ENCODE measurements at places on chromosomes 1 and 21. TPM values are rescaled to one million over a fixed set of nuclear protein-coding genes. Genes with fewer than 3 reads are reported as not detected.

The SHCBP1L gene
- not detected for total RNA-seq

The FCMR gene
- total RNA-seq, result 146 TPM

The EFNA3 gene
- 1.7 TPM for total RNA-seq

The FAM78B gene
- 0.64 TPM for total RNA-seq

The LIPI gene
- not detected for total RNA-seq

The LRRC38 gene
- not detected for total RNA-seq

The CELA2B gene
- total RNA-seq, result not detected

DNA sequence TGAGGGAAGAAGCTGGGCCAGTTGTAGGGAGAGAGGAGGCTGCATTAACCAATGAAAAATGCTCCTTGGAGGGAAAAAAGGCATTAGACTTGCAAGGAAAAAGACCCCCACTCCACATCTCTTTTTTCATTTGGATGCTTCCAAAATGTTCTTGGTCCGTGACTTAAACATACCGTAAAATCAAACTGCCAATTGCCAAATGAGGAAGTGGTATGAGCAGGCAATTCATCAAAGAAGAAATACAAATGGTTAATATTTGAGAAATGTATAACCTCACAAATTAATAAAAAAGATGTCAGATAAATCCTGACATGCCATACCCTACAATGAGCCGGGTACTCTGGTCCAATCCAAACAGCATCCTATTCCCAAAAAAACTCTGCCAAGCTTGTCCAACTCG is 30.6 kb downstream of the KANK4 start:
- no peak for DNase-seq

DNA sequence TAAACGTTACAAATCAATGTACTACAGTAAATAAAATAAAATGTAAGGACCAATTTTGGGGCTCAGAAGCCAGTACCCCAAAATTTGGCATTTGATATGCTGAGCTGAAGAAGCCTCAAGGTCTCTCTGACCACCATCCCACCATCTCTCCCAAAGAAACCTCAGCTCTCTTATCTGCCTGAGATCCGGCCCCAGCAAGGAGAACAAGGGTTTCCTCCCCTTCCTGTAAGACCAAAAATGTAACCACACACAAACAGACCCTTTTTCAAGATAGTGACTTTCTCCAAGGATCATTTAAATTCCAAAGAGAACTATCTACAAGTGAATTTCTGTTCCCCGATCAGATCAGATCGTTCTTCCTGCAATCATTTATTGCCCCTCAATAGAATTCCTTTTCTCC is 68.1 kb upstream of the SLC45A1 start:
- DNase-seq, result no peak

DNA sequence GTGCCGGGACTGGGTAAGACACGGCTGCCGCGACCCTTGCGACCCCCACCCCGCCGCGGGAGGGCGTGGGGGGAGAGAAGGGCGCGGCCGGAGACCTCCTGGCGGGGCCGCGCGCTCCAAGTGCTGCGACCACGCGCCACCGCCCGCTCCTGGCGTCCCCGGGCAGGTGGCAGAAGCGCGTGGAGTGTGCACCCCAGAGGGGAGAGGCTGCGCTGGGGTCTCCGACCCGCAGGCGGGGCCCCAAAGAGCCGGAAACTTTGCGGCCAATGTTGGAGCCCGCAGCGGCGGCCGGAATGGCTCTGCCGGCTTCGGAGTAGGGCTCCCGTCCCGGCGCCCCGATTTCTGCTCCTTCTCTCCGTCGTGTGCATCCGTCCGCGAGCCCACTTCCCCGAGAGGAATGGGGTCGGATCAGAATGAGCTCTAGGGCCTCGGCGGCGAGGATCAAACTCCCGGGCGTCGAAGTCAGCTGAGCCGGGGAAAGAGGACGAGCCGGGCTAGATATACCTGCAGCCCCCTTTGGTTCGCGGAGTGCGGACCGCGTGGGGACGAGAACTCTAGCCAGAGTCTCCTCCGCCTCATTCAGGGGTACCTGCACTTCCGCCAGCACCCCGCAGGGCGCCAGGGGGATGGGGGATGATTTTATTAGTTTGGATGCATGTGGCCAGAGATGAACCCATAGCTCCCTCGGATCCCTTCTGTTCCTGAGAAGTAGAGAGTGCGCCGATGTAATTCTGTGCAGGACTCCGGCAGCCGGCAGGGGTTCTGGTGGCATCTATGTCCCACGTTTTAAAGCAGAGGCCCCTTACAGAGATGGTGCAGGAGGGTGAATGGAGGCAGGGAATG is 751 bp downstream of the STUM start:
- peak; percentile 29 for DNase-seq

GRCh38 chr1:21909286-21909759 is 27.8 kb downstream of the HSPG2 start:
- no peak for DNase-seq

DNA sequence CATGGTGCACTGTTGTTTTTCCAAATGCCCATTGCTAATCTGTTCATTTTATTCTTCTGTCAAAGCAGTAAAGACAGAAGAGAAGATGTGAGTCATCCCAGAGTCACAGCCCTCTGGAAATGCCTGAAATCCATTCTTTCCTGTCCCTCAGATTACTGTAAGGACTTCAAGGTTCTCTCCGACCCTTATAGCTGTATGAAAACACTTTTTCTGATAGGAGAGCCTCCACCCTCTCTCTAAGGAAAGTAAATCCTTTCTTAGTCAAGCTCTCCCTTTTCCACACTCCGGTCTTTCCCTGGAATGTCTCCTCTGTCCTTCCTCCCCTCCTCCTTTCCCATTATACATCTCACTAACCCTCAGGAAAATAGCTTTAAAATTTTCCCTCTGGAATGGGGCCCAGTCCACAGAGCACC is 3.5 kb upstream of the PRDX6 start:
- no peak for DNase-seq

DNA sequence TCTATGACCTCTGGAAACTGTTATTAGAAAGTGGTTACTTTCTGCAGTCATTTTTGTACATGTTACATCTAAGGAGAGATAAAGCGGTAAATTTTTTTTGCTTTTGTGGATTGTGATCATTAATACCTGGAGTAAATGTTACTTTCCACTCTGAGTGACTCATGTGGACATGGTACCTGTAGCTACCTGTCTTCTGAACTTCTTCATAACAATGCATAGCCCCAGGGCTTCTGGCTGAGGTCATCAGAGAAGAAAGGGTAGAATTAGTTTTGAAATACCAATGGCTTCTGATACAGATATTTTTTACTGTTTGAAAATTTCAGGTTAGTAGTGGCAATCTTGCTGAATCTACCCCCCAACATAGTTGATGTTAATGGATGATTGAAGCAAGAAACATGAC is 489.3 kb downstream of the RWDD3 start:
- DNase-seq, result no peak

DNA sequence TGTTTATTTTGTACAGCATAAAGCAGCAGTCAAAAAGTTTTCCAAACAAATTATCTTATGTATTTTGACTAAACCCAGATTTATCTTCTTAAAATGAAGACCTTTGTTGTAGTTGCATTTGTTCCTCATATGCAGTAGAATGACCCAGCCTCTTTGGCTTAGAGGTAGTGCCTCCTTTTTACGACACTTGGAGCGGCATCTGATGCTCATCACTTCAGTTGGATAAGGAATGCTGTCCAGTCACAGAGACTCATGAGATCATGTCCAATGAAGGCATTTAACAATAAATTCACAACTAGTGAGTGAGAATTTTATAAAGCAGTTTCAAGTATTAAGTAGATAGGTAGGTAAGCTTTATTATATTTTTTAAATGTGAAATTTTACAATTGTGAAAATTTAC is 35.2 kb downstream of the PTPRC start:
- DNase-seq, result no peak

DNA sequence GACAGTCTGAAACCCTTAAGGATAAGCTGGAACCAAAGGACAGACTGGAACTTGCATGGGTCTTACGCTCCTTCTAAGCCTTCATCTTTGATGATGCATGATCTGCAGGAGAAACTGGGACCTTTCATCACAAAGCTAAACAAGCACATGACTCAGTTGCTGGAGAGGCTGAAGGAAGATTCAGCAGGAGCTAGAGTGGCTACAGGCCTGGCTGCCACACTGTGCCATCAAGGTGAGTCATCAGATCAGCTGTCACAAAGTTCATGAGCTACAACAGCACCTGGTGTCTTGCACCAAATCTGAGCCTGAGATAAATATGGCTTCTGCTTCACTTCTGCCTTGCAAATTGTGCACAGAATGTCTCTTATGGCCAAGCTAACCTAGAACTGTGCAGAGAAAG is 95.5 kb upstream of the MARK1 start:
- DNase-seq, result no peak

GRCh38 chr1:151371370-151372057 is 991 bp downstream of the SELENBP1 start:
- DNase-seq, result no peak

DNA sequence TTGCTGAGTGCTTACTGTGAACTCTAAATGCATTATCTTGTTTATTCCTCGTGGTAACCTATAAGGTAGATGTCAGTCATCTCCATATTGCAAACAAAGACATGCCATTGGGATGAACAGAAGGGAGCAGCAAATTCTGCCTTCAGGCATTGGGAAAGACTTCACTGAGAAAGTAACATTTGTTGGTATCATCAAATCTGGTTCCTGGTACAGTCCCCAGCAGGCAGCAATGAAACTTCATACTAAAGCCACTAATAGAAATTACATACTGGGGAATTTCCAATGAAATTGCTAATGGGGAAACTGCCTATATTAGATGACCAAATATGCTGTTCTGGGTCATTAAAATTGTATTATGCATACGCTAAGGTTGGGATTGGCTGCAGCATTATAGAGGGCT is 47.3 kb upstream of the ST6GALNAC5 start:
- no peak for DNase-seq

GRCh38 chr1:167650269-167651160 is 20.5 kb downstream of the RCSD1 start:
- no peak for DNase-seq

GRCh38 chr21:28776251-28776650 is 216.4 kb downstream of the LTN1 start:
- DNase-seq, result no peak
